ENCODE measurements at places on chromosomes 7 and 10.
A peak's percentile ranks its signal among the peaks of the same experiment; 100 is the strongest.

GRCh38 chr7:7201578-7202374 is 19.4 kb downstream of the C1GALT1 start:
- DNase-seq = no peak

- no peak for DNase-seq
These were observed 217.9 kb downstream of the SKAP2 start for GRCh38 chr7:26646336-26647048.

- peak; percentile 46 for DNase-seq
These were observed 95.2 kb downstream of the CLEC2L start for GRCh38 chr7:139618482-139619366.

DNA sequence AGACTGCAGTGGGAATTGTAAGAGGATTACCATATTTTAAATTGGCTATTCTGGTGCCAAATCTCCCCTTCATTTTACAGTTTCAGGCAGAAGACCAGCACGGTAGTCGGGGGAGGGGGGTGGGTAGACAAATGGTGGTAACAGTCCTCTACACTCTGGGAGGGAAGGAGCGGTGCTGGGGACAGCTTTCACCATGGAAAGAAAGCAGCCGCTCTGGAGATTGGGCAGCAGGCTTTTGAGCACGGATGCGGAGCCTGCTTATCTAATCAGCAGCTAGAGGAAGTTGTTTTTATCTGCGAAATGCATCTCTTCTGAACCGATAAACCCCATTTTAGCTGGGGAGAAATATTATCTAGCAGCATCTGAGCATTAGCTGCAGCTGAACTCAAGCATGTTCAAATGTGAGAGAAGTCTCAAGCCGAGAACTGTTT is 28.7 kb downstream of the IKZF1 start:
- DNase-seq = no peak

GRCh38 chr7:1924258-1924817 is 254.3 kb downstream of the ELFN1 start:
- no peak for DNase-seq

DNA sequence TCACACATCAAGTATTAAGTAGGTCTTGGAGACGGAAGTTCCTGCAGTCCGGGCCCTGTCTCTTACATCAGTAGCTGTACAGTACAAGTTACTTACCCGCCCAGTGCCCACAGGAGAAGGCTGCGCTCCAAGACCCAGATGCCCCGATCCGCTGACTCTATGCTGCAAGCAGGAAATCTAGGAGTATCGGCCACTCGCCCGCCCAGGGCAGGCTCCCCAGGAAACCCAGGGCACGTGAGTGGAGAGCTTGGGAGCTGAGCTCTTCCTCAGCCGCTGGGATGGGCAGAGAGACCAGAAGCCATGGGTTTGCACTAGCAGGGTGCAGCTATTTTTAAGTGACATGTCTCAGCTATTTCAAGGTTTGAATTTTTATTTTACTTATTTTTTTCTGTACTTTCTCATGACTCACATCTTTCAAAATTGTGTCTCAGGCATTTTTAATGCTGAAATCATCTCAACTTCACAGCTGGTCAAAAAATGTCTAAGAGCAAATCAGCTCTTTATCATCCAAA is 1.9 kb upstream of the GPER1 start:
- no peak for DNase-seq

DNA sequence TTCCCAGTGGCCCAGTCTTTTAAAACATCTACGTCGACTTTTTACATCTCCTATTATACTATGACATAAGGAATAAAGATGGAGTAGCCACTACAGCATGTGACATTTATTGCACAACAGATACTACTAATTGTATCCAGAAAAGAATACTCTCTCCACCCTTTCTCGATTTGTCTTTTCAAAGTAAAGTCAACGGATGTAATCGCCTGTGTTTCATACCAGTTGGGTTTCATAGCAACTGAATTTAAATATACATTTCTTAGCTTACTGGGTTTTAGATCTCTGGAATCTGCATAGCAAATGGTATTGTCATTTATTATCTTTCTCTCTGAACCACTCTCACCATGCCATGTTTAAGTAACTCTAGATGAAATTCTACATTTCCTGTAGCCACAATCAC is 86.4 kb upstream of the TRIL start:
- DNase-seq = no peak

GRCh38 chr10:43939939-43940820 is 291.5 kb upstream of the ZNF32 start:
- DNase-seq = no peak

DNA sequence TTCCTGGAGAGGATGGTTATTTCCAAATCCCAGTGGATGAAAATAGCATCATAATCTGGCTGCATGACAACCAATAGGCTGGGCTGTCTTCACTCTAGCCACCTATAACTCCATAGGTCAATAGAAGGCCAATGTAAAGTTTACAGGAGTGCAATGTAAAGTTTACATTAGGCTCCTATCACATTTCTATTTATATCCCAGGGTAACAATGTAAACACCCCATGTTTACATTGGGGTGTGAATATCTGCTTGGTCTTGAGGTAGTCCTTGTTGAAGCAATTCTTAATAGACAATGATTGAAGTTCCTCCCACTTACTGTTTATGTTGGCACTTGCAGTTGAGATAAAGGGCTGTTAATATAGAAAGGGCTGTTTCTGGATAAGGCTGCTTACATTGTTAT is 21.5 kb downstream of the CH25H start:
- no peak for DNase-seq

DNA sequence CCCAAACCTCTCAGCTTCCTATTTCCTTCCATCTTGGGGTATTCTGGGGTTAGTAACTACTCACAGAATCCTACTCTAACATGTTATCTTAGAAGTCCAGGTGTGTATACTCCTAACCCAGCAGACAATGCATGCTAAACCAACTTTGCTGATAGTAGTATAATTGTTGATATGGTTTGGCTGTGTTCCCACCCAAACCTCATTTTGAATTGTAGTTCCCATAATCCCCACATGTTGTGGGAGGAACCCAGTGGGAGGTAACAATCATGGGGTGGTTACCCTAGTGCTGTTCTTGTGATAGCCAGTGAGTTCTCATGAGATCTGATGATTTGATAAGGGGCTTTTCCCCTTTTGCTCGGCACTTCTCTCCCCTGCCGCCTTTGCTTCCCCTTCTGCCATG is 135.1 kb downstream of the CHRM2 start:
- no peak for DNase-seq

DNA sequence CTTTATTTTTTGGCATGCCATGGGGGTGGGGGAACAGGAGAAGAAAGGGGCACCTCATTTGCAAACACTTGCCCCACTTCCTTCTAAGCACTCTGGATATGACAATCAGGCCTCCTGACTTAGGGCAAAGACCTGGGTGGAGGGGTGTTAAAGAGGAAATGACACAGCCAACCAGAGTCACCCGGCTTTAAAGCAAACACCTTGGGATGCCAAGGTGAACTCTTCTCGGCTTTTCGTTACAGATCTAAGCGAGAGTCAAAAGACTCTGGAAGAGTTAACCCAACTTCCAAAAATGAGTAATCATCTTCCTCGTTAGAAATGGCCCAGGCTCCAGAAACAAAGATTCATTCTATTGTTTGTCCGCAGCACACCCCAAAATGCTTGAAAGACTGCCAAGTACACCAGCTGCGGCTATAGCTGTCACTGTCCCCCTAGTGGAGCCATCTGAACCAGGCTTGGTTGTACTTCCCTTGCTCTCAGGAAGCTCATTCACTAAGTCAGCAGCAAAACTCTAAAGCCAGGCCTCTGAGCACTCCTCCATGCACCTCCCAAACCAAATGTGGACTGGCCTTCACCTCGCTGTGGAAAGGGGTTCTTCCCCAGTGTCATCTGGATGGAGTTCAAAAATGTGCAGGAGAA is 24.8 kb downstream of the FAM53B start:
- DNase-seq = no peak

GRCh38 chr10:1206101-1206500 is 149.9 kb downstream of the WDR37 start:
- DNase-seq = no peak

- DNase-seq = no peak
These were observed 110.6 kb downstream of the ZMIZ1 start for GRCh38 chr10:79179164-79179956.

DNA sequence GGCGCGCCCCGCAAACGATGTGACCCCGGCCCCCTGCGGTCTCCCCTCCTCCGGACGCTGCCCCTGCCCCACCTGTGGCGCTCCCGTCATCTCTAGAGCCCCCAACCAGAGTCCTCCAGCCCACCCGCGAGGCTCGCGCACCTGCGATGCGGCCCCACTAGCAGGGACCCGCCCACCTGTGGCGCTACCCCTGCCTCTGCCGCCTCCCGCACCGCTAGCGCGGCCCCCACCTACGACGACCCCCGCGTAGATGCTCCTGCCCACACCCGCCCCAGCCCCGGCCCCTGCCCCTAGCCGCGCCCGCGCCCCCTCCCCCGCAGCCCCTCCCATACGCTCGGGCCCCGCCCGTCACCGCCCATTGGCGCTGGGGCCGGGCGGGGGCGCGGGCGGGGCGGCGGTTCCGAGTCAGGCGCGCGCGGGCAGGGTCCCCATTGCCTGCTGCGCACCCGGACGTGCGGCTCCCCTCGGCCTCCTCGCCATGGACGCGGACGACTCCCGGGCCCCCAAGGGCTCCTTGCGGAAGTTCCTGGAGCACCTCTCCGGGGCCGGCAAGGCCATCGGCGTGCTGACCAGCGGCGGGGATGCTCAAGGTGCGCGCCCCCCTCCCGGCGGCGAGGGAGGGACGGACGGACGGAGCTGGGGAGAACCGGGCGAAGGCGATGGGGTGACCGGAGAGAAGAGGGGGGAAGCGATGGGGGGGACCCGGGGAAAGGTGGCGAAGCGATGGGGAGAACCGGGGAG is at the start of gene PFKP:
PFKP (plus strand) TSS at position 431 of the 741 bp plus-strand sequence; CDS start at position 479, 48 bp downstream.
- peak; percentile 51 for DNase-seq

DNA sequence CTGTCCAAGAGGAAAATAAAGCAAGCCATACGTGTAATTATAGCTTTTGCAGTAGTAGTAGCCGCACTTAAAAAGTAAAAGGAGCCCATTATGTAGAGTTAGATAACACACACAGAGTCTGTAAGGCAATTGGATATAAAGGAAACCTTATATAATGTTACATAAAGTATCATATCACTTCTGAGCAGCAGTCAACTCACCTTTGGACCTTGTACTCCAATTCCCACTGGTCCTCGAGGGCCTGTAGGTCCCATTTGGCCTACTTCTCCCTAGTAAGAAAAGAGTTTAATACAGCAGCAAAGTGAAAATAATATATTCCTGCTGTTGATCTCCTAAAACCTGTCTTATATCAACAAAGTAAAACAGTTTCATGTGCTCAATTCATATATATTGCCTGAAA is 83.6 kb downstream of the COL28A1 start:
- no peak for DNase-seq

DNA sequence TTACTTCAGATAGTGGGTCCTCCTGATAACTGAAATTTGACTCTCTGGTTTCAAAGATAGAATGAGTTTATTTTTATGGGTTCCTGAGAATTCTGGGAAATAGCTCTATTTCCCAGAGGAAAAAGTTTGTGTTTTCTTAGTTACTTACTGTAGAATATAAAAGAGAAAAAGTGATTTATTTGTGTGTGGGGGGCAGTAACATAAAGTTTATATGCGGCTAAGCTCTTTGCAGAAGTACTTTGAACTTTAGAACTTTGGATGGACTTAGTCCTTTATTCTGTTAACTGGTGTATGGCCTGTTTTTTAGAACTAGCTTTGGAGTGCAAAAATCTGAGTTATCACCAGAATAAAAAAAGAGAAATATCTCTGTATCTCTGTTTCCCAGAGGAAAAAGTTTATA is 157.1 kb downstream of the BBS9 start:
- DNase-seq = no peak

DNA sequence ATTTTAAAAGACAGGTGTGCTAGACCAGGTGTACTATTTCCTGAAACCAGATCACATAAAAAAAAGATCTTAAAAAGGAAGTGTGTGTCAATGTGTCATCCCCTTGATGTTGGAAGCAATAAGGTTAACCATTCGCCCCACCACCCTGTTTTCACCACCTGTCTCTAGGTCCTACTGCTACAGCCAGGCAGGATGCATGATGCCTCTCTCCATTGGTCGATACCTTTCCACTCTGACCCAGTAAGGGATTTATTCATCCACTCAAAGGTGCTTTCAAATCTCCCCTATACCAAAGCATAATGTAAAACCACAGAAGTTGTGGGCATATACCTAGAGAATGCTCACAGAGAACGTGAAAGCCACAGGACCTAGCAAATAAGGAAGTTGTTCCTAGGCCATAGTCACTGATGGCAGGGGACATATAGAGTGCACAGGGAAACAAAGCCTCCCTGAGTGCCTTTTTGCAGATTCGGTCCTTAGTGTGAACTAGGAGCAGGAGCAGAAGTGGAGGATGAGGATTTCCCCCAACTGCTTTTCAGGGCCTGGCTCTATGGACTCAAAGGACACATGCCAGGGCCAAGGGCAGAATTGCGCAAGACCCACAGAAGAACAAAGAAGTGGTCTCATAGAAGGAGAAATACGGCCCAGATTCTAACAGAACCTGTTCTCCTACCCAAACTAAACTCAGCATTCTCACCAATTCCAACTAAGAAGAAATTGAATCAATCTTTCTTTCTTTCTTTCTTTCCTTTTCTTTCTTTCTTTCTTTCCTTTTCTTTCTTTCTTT is 631.5 kb upstream of the NRP1 start:
- no peak for DNase-seq

GRCh38 chr10:90197766-90198165 is 496.4 kb downstream of the KIF20B start:
- DNase-seq = no peak

GRCh38 chr10:69414036-69415018 is 2.4 kb downstream of the TACR2 start:
- DNase-seq = no peak

DNA sequence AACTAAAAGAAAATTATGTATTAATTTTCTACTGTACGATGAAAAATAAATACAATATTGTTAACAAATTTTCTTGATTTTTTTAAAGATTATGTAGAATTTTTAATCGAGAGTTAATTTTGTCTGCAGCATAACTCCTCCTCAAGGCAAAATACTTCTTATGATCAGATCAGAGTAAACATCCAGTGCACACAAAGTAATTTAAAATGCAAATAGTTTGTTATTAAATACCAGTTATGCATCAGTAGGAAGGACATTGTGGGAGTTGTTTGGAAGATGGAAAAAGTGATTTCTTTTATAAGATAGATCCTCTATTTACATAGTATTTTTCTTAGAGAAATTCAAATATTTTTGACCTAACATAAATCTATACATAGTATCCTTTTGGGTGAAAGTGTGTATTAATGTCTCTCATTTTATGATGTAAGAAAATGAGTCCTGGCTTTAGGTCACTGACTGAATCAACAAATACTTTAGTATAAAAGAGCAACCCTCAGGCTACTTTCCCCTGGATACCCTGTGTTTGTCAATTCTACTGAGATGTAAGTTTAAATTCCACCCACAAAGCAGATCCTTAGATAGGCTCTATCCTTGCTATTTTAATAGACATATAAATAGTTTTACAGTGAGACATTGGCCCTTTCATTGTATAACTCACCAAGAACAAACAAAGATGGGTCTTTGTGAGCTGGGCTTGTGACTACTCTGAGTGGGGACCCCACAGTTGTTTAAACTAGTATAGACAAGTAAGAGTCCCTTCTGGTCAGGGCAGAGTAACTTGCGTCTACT is 1133.7 kb downstream of the GATA3 start:
- no peak for DNase-seq

- DNase-seq = no peak
These were observed 15.3 kb downstream of the CALML3 start for GRCh38 chr10:5540080-5540479.

- DNase-seq = no peak
These were observed 28.9 kb downstream of the ADD3 start for GRCh38 chr10:110036640-110037039.

Measured in stimulated activated CD4-positive, alpha-beta T cell treated with anti-CD3 and anti-CD28 coated beads, TNF-alpha, amount 100 ng/mL, for 24 hours (primary cell).